ENCODE measurements at places on chromosomes 12 and 14. TPM values are rescaled to one million over a fixed set of nuclear protein-coding genes. Genes with fewer than 3 reads are reported as not detected.
A peak's percentile ranks its signal among the peaks of the same experiment; 100 is the strongest.

AKAP5 gene
- polyA plus RNA-seq: 0.01 TPM

HCFC2 gene
- polyA plus RNA-seq: 5.3 TPM

PTPRR gene
- polyA plus RNA-seq: 2.9 TPM

SOAT2 gene
- not detected for polyA plus RNA-seq

GLT1D1 gene
- polyA plus RNA-seq: not detected

DAO gene
- not detected for polyA plus RNA-seq

WIF1 gene
- polyA plus RNA-seq: not detected

CPM gene
- polyA plus RNA-seq: 2.7 TPM

TSPAN19 gene
- polyA plus RNA-seq: 0.06 TPM

GPR132 gene
- polyA plus RNA-seq: not detected

RNASE7 gene
- 17.4 TPM for polyA plus RNA-seq

DNA sequence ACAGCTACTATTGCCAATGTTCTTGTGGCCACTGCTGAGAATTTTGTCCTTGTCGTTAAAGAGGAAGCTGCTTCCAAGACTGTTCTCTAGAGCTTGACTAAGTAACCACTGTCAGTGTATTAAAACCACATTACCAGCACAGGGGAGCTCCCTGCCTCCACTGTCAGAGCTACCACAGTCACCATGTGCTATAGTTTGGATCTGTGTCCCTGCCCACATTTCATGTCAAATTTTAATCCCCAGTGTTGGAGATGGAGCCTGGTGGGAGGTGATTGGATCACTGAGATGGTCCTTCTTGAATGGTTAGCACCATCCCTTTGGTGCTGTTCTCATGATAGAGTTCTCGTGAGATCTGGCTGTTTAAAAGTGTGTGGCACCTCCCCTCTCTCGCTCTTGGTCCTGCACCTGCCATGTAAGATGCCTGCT, 23.2 kb upstream of the RAP1B start:
- peaks cover 15% of the 10 kb centered on the region for H3K4me1 ChIP-seq
- DNase-seq: no peak
- H3K27ac ChIP-seq: no peak overlapping the region
- H3K36me3 ChIP-seq: no peaks in the 10 kb centered on the region
- H3K4me3 ChIP-seq: no peak overlapping the region
- H3K27me3 ChIP-seq: no peaks in the 10 kb centered on the region

- H3K36me3 ChIP-seq: no peaks in the 10 kb centered on the region
- H3K4me1 ChIP-seq: no peaks in the 10 kb centered on the region
- no peak overlapping the region for H3K27ac ChIP-seq
- H3K4me3 ChIP-seq: no peak overlapping the region
- no peak for DNase-seq
These were observed 110.4 kb upstream of the FZD10 start for GRCh38 chr12:130051900-130052299.

DNA sequence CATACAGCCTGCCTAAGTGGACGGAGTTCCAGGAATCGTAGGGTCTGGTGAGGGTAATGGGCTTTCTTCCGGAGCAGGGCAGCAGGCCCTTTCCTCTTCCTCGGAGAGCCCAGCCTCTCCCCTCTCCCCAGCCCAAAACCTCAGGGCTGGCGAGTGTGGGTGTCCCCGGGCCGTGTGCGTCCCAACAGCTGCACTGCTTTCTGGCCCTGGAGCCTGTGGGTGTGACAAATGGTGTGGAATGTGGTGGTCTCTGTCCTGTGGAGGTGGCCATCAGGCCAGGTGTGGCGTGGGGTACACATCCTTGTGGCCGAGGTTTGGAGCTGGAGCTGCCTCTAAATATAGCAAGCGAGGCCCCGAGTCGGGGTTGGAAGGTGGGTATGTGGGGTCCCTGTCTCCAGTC, 8.5 kb downstream of the ORAI1 start:
- peaks cover 31% of the 10 kb centered on the region for H3K4me1 ChIP-seq
- peak overlapping the region; percentile 47 for H3K27ac ChIP-seq
- no peak for DNase-seq
- no peaks in the 10 kb centered on the region for H3K27me3 ChIP-seq

GRCh38 chr14:68418174-68419118, 374.4 kb downstream of the ZFP36L1 start:
- peaks cover 10% of the 10 kb centered on the region for H3K4me1 ChIP-seq
- no peaks in the 10 kb centered on the region for H3K36me3 ChIP-seq
- no peaks in the 10 kb centered on the region for H3K27me3 ChIP-seq

- peaks cover 8% of the 10 kb centered on the region for H3K36me3 ChIP-seq
- peaks cover 15% of the 10 kb centered on the region for H3K4me1 ChIP-seq
- peak overlapping the region; percentile 96 for H3K27ac ChIP-seq
These were observed 654 bp upstream of the SUPT16H start for GRCh38 chr14:21384494-21384851.

GRCh38 chr12:58811346-58811745, 109.0 kb downstream of the LRIG3 start:
- H3K4me1 ChIP-seq: no peaks in the 10 kb centered on the region
- H3K4me3 ChIP-seq: no peak overlapping the region
- DNase-seq: no peak
- H3K27me3 ChIP-seq: no peaks in the 10 kb centered on the region
- H3K36me3 ChIP-seq: no peaks in the 10 kb centered on the region
- H3K27ac ChIP-seq: no peak overlapping the region

GRCh38 chr14:84087986-84088531, 1441.9 kb upstream of the FLRT2 start:
- H3K27me3 ChIP-seq: no peaks in the 10 kb centered on the region
- no peak for DNase-seq
- H3K4me1 ChIP-seq: no peaks in the 10 kb centered on the region
- H3K36me3 ChIP-seq: no peaks in the 10 kb centered on the region
- no peak overlapping the region for H3K4me3 ChIP-seq

GRCh38 chr12:63403256-63403655, 252.3 kb upstream of the AVPR1A start:
- no peaks in the 10 kb centered on the region for H3K27me3 ChIP-seq
- no peaks in the 10 kb centered on the region for H3K36me3 ChIP-seq
- H3K4me1 ChIP-seq: no peaks in the 10 kb centered on the region

GRCh38 chr14:56331592-56332216, 213.5 kb downstream of the PELI2 start:
- H3K4me1 ChIP-seq: peaks cover 7% of the 10 kb centered on the region
- H3K27me3 ChIP-seq: no peaks in the 10 kb centered on the region
- H3K27ac ChIP-seq: no peak overlapping the region

- H3K4me3 ChIP-seq: no peak overlapping the region
- peaks cover 12% of the 10 kb centered on the region for H3K4me1 ChIP-seq
- H3K36me3 ChIP-seq: no peaks in the 10 kb centered on the region
- H3K27ac ChIP-seq: no peak overlapping the region
- no peak for DNase-seq
These were observed 48.3 kb downstream of the NFKBIA start for GRCh38 chr14:35355981-35356841.

DNA sequence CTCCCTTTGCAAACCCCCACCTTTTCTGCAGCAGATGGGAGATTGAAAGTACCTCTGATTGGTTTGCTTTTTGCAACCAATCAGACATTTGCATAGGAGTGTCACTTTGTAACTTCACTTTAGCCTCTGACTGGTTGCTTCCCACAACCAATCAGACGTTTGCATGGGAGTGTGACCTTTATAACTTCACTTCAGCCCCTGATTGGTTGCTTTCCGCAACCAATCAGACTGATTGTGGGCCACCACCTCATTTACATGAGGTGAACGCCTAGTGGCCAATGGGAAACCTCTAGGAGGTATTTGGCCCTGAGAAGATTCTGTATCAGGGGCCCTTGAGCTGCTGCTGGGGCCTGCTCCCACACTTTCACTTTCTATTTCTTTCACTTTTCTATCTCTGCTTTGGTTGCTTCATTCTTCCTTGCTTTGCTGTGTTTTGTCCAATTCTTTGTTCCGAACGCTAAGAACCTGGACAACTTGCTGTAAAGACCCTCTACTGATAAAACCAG, 106.0 kb upstream of the PRICKLE1 start:
- no peaks in the 10 kb centered on the region for H3K36me3 ChIP-seq
- H3K4me3 ChIP-seq: no peak overlapping the region
- no peaks in the 10 kb centered on the region for H3K4me1 ChIP-seq
- H3K27ac ChIP-seq: no peak overlapping the region

GRCh38 chr14:99728231-99728920, 44.3 kb downstream of the CYP46A1 start:
- H3K4me1 ChIP-seq: no peaks in the 10 kb centered on the region
- peaks cover 54% of the 10 kb centered on the region for H3K27me3 ChIP-seq
- no peak for DNase-seq
- H3K27ac ChIP-seq: no peak overlapping the region
- H3K4me3 ChIP-seq: no peak overlapping the region
- no peaks in the 10 kb centered on the region for H3K36me3 ChIP-seq

DNA sequence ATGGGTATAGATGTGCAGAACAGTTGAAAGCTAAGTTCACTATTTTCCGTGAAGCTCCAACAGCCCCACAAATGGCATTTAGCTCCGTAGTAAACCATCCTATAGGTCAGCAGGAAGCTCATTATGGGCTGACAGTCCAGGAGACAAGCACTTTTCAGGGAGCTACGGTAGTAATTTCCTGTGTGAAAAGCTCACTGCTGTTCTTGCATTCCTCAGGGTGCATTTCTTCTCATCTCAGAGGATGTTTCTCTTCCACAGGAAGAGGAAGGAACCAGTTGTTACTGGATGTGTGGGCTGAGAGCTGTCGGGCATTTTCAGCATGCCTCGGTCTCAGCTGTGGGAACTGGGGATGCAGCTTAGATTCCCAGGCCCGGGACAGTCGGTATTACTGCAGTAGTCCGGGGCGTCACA, 72.8 kb downstream of the GALNT4 start:
- H3K4me3 ChIP-seq: no peak overlapping the region
- DNase-seq: no peak
- H3K4me1 ChIP-seq: peaks cover 28% of the 10 kb centered on the region
- H3K27ac ChIP-seq: no peak overlapping the region
- no peaks in the 10 kb centered on the region for H3K36me3 ChIP-seq
- H3K27me3 ChIP-seq: no peaks in the 10 kb centered on the region

- H3K27me3 ChIP-seq: no peaks in the 10 kb centered on the region
- no peak overlapping the region for H3K27ac ChIP-seq
- H3K36me3 ChIP-seq: no peaks in the 10 kb centered on the region
- no peak overlapping the region for H3K4me3 ChIP-seq
- peaks cover 3% of the 10 kb centered on the region for H3K4me1 ChIP-seq
- DNase-seq: no peak
These were observed 53.9 kb upstream of the NUDT4 start for GRCh38 chr12:93323625-93324329.

DNA sequence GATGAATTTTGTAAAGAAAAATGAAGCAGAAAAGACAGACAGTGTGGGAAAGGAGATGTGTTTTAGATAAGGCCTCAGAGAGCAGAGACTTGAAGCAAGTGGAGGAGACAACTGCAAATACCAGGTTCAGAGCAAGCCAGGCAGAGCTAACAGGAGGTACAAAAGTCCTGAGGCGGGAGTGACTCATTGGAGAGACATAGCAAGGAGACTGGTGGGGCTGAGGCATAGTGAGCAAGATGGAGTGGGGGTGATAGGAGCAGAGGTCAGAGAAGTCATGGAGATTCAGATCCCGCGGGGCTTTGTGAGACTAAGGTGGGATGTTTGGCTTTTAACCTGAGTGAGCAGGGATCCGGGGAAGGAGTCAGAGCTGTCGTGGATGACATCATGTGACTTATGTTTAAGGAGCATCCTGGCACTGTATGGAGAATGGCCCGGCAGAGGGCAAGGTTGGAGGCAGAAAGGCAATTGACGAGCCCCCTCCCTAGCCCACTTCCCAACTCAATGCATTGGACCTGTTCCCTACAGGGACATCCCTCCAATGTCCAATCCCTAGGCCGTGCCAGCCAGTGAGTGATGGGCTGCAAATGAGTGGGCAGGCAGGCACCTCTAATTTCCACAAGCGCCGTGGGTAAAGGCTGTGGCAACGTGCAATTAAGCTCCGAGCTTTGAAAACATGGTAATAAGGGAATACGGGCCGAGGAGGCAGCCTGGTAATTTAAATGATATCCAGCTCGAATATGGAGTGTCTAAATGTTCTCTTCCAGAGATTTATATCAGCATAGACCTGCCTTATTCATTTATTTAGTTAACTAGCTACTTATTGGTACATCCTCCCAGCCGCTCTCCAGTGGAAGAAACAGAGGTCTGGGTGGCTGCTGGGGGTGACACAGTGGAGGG, 206.8 kb upstream of the LHX5 start:
- no peak for DNase-seq
- no peak overlapping the region for H3K4me3 ChIP-seq
- H3K27ac ChIP-seq: no peak overlapping the region
- H3K27me3 ChIP-seq: no peaks in the 10 kb centered on the region
- no peaks in the 10 kb centered on the region for H3K36me3 ChIP-seq

GRCh38 chr12:56164345-56164729, 6.2 kb downstream of the MYL6 start:
- peaks cover 22% of the 10 kb centered on the region for H3K4me1 ChIP-seq
- no peak overlapping the region for H3K4me3 ChIP-seq
- H3K27ac ChIP-seq: no peak overlapping the region
- no peaks in the 10 kb centered on the region for H3K27me3 ChIP-seq
- peaks cover 39% of the 10 kb centered on the region for H3K36me3 ChIP-seq
- DNase-seq: no peak

- DNase-seq: no peak
- H3K27me3 ChIP-seq: no peaks in the 10 kb centered on the region
- H3K27ac ChIP-seq: no peak overlapping the region
- H3K4me3 ChIP-seq: no peak overlapping the region
- no peaks in the 10 kb centered on the region for H3K36me3 ChIP-seq
- no peaks in the 10 kb centered on the region for H3K4me1 ChIP-seq
These were observed 62.3 kb downstream of the SPRING1 start for GRCh38 chr12:116675339-116676107.

GRCh38 chr14:54672688-54673087, 105.8 kb downstream of the SAMD4A start:
- no peaks in the 10 kb centered on the region for H3K27me3 ChIP-seq
- no peak for DNase-seq
- no peak overlapping the region for H3K4me3 ChIP-seq

DNA sequence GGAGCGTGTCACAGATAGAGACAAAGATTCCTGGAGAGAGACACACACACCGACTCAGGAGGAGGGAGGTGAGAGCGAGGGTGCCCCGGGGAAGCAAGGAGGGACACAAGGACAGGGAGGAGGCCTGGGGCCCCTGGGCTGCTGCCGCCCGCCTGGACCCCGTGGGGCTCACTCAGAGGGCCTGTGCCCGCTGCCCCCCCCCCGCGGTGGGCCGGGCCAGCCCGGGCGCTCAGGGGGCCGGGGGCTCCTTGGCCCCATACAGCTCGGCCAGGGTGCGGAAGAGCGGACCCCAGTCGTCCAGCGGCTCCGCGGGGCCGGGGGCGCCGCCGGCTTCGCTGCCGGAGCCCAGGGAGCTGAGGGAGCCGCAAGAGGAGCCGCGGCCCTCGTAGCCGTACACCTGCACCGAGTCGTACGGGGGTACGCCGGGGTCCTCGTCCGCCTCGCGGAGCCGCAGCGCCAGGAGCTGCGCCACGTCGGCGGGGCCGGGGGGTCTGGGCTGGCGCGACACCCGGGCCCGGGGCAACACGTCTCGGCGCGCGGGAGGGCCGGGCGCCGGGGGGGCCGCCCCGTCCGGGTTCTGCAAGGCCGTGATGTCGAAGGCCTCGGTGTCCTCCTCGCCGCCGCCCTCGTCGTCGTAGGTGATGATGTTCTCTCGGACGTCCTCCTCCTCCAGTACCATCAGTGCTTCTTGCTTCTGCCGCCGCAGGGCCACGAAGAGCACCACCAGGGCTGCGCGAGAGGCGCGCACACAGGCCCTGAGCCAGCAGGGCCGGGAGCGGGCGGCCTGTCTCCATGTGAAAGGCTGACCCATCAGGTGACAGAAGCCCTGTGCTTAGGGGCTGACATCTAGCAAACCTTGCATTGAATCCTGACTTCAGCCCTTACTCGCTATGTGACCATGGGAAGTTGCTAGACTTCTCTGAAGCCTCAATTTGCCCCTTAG, 6.0 kb downstream of the PSMB11 start:
- no peaks in the 10 kb centered on the region for H3K27me3 ChIP-seq
- H3K27ac ChIP-seq: no peak overlapping the region
- peaks cover 9% of the 10 kb centered on the region for H3K4me1 ChIP-seq
- no peak overlapping the region for H3K4me3 ChIP-seq
- DNase-seq: no peak
